ENCODE measurements at places on chromosomes 13 and 19.
A peak's percentile ranks its signal among the peaks of the same experiment; 100 is the strongest.

DNA sequence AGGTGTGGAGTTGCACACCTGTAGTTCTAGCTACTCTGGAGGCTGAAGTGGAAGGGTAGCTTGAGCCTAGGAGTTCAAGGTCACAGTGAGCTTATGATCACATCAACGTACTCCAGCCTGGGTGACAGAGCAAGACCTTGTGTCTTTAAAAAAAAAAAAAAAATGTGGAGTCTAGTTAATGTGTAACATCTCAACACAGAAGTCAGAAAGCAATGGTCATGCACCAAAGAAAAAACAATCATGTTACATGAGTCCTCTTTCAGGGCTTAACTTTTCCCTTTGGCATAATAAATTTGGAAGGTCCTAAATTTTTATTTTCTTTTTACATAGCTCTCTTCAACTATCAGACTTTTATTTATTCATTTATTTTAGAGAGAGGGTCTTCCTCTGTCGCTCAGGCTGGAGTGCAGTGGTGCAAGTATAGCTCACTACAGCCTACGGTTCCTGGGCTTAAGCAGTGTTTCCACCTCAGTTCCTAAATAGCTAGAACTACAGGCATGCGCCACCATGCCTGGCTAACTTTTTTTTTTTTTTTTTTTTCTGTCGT is 22.3 kb downstream of the SETDB2 start:
- no peak for DNase-seq

GRCh38 chr13:26062853-26063444 is 11.1 kb upstream of the SHISA2 start:
- peak; percentile 43 for DNase-seq

GRCh38 chr13:95924389-95924994 is 128.7 kb downstream of the UGGT2 start:
- DNase-seq, result peak; percentile 36

DNA sequence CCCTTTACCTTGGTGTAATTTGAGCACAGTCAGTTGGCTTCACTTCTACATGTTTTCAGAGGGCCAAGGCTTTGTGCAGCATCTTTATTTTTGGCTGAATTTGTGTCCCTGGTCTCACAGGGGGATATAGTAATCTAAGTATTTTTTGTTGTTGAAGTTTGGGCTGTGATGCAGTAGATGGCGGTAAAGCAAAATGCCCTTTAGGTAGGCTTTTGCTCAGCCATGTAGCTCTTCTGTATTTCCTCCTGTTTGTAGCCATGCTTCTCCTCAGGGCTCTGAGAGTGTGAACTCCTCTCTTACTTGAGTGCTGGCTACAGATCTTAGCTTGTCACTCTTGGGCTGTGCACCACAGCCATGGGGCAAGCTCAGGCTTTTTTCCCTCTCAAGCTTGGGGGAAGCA is 328.6 kb downstream of the SLITRK5 start:
- peak; percentile 26 for DNase-seq

DNA sequence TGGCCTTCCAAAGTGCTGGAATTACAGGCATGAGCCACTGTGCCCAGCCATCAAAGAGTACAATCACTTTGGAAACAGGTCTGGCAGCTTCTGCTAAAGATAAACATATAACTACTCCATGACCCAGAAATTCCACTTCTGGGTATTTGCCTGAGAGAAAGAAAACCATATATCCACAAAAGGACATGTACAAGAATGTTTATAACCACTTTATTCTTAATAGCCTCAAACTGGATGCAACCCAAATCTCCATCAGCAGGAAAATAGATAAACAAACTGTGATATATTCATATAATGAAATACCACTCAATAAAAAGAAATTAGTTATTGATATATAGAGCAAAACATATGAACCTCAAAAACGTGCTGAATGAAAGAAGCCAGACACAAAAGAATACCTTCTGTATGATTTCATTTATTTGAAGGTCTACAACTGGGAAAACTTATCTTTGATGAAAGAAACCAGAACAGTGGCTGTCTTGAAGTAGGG is 40.5 kb downstream of the TEX26 start:
- DNase-seq, result no peak

DNA sequence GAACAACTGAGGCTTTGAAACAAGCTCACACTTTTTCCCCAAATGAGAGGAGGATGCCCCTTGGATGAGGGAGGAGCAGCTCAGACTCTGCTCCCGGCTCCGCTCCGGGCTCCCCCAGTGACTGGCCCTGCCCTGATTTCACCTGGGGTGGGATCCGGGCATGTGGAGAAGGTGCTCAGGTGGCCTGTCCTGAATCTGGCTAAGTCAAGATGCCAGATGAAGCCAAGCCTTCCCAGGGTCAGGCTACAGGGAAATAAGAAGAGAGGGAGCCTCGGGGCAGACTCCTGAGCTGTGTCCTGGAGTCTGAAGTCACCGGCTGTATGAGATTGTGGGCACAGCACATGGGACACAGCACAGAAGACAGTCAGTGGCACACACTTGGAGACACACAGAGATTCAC is 10.3 kb downstream of the CEACAM5 start:
- DNase-seq, result no peak

DNA sequence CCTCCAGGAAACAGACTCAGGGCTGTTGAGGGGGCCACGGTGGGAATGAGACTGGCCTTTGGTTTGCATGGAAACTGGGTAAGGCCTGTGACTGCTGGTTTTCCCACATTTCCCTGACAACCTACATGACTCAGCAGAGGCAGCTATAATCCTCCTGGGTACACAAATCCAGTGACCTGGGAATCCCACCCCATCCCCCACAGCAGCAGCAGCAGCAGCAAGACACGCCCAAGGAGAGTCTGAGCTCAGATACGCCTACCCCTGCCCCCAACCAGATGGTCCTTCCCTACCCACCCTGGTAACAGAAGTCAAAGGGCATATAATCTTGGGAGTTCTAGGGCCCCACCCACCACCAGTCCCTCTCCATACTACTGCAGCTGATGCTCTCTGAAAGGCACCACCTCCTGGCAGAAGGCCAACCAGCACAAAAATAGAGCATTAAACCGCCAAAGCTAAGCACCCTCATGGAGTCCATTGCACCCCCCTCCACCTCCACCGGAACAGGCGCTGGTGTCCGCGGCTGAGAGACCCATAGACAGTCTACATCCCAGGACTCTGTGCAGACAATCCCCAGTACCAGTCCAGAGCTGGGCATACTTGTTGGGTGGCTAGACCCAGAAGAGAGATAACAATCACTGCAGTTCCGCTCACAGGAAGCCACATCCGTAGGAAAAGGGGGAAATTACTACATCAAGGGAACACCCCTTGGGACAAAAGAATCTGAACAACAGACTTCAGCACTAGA is 237.2 kb upstream of the SPRY2 start:
- DNase-seq, result no peak

- DNase-seq, result no peak
Observed at GRCh38 chr19:46373491-46374359, 26.8 kb downstream of the PPP5C start.

- DNase-seq, result no peak
Observed at GRCh38 chr19:31154021-31154420, 195.2 kb downstream of the TSHZ3 start.

GRCh38 chr13:67437244-67437643 is 207.1 kb upstream of the PCDH9 start:
- DNase-seq, result no peak

GRCh38 chr13:106597186-106597585 is 29.2 kb upstream of the ARGLU1 start:
- no peak for DNase-seq

- DNase-seq, result peak; percentile 95
Observed at GRCh38 chr19:41175801-41176777, 16.9 kb upstream of the CYP2S1 start.

GRCh38 chr13:113629866-113630265 is 28.1 kb downstream of the ATP4B start:
- DNase-seq, result no peak

- peak; percentile 20 for DNase-seq
Observed at GRCh38 chr19:45469945-45470761, 2.4 kb downstream of the FOSB start.

GRCh38 chr13:25899952-25900351 is 151.9 kb downstream of the SHISA2 start:
- no peak for DNase-seq

GRCh38 chr13:41577436-41577835 is 120.1 kb downstream of the RGCC start:
- peak; percentile 39 for DNase-seq

GRCh38 chr19:7187605-7188339 is 106.4 kb downstream of the INSR start:
- DNase-seq, result no peak

DNA sequence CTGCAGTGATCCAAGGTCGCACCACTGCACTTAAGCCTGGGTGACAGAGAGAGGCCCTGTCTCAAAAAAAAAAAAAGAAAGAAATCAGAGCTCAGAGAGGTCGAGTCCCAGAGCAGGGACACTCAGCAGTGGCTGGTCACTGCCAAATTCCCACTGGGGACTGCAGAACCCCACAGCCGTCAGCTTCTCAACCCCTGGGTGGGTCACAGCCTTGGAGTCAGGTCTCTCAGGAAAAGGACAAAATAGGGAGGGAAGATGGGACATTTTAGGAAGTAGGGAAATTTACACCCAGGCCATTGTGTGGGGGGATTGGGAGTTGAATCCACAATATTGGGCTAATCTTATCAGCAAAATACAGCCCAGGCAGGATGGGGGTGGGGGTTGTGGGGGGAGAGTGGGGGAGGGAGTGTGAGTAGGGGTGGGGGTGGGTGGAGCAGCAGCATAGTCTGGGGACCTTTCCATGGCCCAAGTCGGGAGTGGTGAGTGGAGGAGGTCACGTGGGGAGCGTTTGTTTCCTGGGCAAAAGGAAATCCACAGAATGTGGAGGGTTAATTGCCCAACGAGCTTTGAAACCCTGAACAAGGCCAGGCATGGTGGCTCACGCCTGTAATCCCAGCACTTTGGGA is 5.0 kb upstream of the CCDC194 start:
- DNase-seq, result no peak

- DNase-seq, result no peak
Observed at GRCh38 chr13:29255567-29255966, 339.9 kb downstream of the SLC7A1 start.

- no peak for DNase-seq
Observed at GRCh38 chr19:13633109-13633508, 126.8 kb upstream of the CACNA1A start.

DNA sequence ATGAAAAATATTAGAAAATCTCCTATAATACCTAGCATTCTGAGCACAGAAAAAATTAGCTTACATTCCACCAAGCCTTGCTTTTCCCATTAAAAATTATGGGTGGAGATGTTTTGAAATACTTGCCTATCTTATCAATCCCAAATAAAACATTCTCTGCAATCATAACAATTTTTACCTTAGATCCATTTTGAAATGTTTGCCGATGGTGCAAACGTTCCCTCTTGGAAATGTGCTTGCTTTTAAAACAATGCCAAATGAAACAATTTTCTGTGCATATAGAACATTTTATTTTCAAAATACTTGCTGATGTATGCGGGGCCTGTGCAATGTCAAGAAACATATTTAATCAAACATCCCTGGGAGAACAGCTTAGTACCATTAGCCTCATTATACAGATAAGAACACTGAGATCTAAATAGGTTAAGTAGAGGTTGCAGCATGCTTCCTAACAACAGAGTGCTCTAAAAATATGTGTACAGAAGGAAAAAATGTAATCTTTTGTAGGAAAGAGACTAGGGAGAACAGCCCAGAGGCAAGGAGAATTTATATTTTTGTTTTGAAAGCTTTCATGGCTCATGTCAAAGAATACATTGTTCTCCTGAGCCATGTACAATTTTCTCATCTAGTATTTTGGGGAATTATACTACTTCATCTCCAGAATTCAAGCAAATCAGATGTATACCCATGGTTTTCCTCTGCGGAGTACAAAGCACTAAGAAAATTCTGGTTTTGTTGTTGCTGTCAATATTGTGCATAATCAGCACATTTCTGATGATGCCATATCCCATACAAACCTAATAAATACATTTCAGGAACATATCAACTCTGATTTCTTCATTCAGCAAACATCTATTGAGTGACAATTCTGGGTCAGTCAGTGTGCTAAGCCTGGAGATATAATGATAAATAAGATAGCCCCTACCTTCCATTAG is 25.9 kb upstream of the FNDC3A start:
- no peak for DNase-seq

GRCh38 chr13:80551650-80552497 is 210.9 kb upstream of the SPRY2 start:
- peak; percentile 51 for DNase-seq

- DNase-seq, result no peak
Observed at GRCh38 chr13:67303661-67304333, 73.7 kb upstream of the PCDH9 start.

- no peak for DNase-seq
Observed at GRCh38 chr19:37329686-37330085, 41.2 kb upstream of the ZNF527 start.

GRCh38 chr19:35030257-35031071 is at the start of gene SCN1B:
Gene SCN1B, plus strand, starts transcription at chr19:35030470. Its CDS starts 351 bp downstream, at chr19:35030821.
- peak; percentile 40 for DNase-seq

- DNase-seq, result no peak
Observed at GRCh38 chr13:69676286-69676685, 431.3 kb upstream of the ATXN8OS start.

- peak; percentile 99 for DNase-seq
Observed at GRCh38 chr19:41439441-41440222, at the start of gene DMAC2. Gene DMAC2, minus strand, starts transcription at chr19:41439912. Its CDS starts 13 bp downstream, at chr19:41439899.

- no peak for DNase-seq
Observed at GRCh38 chr13:109118521-109118920, 489.1 kb downstream of the MYO16 start.

- DNase-seq, result no peak
Observed at GRCh38 chr19:43337737-43338136, 15.7 kb upstream of the CD177 start.

- peak; percentile 5 for DNase-seq
Observed at GRCh38 chr13:30143666-30144400, 163.5 kb downstream of the KATNAL1 start.

DNA sequence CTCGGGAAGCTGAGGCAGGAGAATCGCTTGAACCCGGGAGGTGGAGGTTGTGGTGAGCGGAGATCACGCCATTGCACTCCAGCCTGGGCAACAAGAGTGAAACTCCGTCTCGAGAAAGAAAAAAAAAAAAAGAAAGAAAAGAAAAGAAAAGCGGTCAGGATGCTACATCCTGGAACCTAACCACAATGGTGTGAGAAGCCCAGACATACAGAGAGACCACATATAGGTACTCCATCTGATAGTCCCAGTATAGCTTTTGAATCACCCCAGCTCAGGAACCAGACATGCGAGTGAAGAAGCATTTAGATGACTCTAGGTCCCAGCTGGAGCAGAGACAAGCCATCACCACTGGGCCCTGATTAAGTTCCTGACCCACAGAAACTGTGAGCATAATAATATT is 3.2 kb downstream of the IFNL1 start:
- no peak for DNase-seq

- no peak for DNase-seq
Observed at GRCh38 chr13:44420376-44421220, 47.0 kb downstream of the SERP2 start.

All from MV-4-11 (cell line).